Glutamatergic neuron (in vitro differentiated cells): ENCODE measurements at places on chromosomes 2 and 18. TPM values are rescaled to one million over a fixed set of nuclear protein-coding genes. Genes with fewer than 3 reads are reported as not detected.

DNA sequence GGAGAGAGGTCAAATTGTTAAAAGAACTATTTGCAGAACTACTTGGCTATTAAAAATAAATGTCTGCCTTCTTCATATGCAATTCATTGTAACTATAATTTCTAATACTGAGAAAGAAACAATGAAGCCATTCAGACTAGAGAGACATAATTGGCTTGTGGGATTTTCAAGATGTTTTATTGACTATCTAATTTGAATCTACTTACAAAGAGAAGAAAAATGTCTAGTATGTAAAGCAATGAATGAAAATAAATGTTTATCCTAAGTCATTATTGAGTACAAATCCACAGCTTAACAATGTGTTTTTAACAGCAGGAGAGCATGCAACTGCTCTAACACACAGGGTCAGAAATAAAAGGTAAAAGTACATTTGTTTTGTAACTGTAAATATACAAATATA lies 19.2 kb downstream of the RMP24 start:
- no peak for DNase-seq

GRCh38 chr2:104504331-104505073 lies 349.4 kb upstream of the POU3F3 start:
- DNase-seq = no peak

DNA sequence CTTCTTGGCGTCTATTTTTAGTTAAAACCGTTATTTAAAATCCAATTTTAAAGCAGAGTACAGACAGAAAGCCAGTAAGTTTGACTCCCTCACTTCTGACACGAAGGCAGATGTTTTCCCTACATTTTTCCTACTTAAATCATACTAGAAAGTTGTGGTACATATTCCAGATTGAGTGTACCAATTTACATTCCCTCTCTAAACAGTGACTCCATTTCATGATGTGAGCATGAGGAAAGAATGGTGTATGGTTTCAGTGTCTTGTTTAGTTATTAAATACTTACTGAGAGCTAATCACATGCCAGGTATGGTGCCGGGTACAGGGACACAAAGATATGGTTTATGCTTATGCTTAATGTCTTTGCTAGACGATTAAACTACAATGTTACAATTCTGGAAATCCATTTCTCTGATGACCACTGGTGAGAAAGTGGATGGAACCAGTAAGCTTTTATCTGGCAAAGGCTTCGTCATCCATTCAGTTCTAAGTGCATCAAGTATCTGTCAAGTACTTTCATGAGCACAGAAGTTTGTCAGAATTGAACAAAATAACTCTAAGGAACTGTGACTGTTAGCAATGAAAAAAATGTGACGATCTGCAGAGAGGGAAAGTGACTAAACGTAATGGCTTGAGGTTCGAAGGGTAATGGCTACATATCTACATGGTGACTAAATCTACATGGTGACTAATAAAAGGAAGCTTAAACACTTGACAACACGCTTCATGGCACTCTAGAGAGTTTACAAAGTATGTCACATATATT lies 25.7 kb downstream of the MAP4K3 start:
- DNase-seq = no peak

GRCh38 chr2:77268626-77269025 lies 253.6 kb downstream of the LRRTM4 start:
- DNase-seq = no peak

- DNase-seq = no peak
Measured at GRCh38 chr2:8157621-8158430, 524.0 kb upstream of the ID2 start.

Gene ALLC
- total RNA-seq = not detected

Gene ZBTB14
- 9.1 TPM for total RNA-seq

Gene WDR12
- total RNA-seq = 53.5 TPM
